ENCODE measurements at places on chromosomes 11 and 22.

DNA sequence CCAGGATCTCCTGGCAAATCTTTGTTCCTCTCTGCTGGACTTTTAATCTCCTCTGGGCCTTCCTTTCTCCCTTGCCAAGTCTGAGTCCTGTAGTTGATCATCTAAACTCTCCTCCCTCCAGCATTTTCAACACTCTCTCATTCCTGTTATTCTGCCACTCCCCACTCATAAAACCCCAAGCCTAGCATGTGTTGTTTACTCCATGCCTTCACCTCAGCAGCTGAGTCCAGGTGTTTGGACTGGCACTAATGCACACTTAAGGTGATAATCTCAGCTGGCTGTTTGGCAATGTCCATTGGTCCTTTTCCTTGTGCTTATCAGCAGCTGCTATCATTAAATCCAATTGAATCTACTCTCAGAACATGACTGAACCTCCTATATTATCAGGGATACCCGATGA lies 876.8 kb upstream of the TENM4 start:
- H3K27ac ChIP-seq: no peak overlapping the region
- H3K4me1 ChIP-seq: no peaks in the 10 kb centered on the region
- H3K27me3 ChIP-seq: no peaks in the 10 kb centered on the region
- H3K4me3 ChIP-seq: no peak overlapping the region

DNA sequence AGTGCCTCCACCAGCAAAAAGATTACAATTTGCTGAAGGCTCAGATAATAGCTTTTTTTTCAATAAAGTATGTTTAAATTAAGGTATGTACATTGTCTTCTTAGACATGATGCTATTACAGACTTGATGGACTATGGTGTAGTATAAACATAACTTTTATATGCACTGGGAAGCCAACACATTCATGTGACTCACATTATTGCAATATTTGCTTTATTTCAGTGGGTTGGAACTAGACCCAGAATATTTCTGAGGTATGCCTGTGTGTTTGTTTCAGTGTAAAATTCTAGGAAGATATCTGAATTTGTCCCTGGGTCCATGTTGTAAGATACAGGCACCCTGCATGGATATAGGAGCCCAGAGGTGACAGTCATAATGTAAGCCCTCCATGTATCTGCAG lies 120.0 kb upstream of the BDNF start:
- no peaks in the 10 kb centered on the region for H3K27me3 ChIP-seq
- no peaks in the 10 kb centered on the region for H3K4me1 ChIP-seq
- no peaks in the 10 kb centered on the region for H3K36me3 ChIP-seq
- DNase-seq: no peak
- H3K4me3 ChIP-seq: no peak overlapping the region

GRCh38 chr11:1862588-1863351 lies 9.9 kb downstream of the LSP1 start:
- peak; percentile 73 for DNase-seq
- peak overlapping the region; percentile 54 for H3K4me3 ChIP-seq
- H3K36me3 ChIP-seq: no peaks in the 10 kb centered on the region
- peak overlapping the region; percentile 71 for H3K27ac ChIP-seq
- no peaks in the 10 kb centered on the region for H3K27me3 ChIP-seq

DNA sequence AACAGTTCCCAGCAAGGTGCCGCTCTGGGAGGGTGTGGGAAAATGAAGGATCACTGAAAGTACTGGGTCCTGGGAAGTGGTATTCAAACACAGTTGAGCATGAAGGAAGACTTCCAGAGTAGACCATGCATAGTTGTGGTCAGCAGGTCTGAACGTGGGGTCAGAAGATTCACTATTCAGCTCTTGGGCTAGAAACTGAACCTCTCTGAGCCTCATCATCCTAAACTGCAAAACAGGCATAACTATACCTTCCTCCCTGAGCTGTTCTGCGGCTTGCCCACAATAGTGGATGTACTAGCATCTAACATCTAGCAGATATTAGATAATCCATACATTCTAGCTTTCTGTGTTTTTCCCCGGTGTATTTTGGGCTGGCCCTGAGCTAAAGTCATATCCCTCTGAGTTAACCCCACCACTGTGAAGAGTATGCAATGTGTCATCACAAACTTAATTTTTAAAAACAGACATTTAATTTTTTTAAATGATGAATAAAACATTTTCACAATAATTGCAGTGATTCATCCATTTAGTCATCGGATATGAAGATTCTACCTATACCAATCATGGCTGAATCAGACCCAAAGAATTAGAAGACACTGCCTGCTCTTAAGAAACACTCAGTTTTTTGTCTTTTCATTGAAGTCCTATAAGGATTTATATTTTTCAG lies 179.1 kb downstream of the BLID start:
- no peak for DNase-seq
- no peak overlapping the region for H3K27ac ChIP-seq
- no peaks in the 10 kb centered on the region for H3K36me3 ChIP-seq

DNA sequence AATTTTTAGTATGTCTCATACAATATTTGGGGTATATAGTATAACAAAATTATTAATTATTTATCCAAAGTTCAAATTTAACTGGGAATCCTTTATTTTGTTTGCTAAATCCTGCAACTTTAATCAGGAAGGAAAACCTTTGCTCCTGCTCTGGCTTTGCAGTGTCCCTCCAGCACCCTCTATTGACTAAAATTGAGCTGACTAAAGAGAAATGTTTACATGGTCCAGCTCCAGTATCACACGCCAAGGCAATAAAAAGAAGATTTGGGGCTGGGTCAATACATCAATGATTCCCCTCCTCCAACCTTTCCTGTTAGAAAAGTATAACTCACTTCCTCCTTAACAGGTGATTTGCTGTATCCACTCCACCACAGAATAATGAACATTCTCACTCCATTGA lies 153.0 kb upstream of the LRRC4C start:
- no peaks in the 10 kb centered on the region for H3K4me1 ChIP-seq
- DNase-seq: no peak
- H3K36me3 ChIP-seq: no peaks in the 10 kb centered on the region
- no peak overlapping the region for H3K27ac ChIP-seq

DNA sequence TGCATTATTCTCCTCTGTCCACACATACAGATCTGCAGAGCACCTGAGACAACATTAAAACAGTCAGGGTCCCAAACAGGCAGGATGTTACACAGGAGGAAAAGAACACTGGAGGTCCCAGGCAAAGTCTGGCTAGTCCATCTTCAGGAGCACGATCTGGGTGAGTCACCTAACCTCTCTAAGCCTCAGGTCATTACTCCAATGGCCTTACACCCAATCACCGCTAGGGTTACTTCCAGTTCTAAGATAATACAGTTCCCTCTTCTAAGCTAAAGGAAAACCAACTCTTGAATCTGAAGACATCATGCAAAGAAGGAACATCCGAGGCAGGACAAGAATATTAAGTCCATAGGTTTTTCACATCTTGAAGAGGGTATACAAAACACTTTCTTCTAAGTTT lies 24.5 kb downstream of the ASCC2 start:
- no peak for DNase-seq
- H3K36me3 ChIP-seq: peaks cover 65% of the 10 kb centered on the region
- peaks cover 34% of the 10 kb centered on the region for H3K4me1 ChIP-seq
- no peaks in the 10 kb centered on the region for H3K27me3 ChIP-seq

- no peak overlapping the region for H3K4me3 ChIP-seq
- H3K27ac ChIP-seq: peak overlapping the region; percentile 86
- no peaks in the 10 kb centered on the region for H3K36me3 ChIP-seq
- peak; percentile 49 for DNase-seq
Observed at GRCh38 chr22:29855611-29856181, 17.6 kb upstream of the ASCC2 start.

DNA sequence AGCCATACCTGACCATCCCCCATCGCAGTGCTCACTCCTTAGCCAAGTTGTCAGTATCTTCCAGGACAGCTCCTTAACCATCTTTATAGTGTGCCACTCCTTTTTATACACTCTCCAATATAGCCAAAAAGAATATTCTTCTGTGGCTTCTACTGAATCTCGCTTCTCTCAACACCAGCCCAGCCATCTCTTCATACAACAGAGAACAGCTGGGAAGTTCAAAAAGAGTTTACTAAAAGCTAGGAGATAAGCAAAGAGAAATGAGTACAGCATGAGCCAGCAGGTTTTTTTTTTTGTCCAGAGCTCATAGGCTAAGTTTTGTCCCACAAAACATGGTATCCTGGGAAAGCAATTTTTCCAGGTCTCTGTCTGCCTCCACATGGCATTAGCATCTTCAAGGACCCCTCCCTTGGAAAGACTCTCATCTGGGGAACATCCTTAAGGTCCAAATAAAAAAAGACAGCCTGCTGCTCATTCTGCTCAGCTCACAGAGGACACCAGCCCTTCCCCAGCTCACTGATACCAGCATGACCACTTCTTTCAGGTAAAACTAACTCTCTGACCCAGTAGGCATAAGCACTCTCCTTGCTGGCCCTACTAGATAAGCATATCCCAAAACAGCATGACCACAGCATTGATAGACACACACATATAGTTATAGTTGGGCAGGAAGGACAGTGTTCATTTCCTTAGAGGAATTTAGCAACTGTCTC lies 48.8 kb upstream of the YWHAH start:
- no peaks in the 10 kb centered on the region for H3K4me1 ChIP-seq
- peaks cover 40% of the 10 kb centered on the region for H3K36me3 ChIP-seq
- no peaks in the 10 kb centered on the region for H3K27me3 ChIP-seq
- H3K4me3 ChIP-seq: no peak overlapping the region
- no peak overlapping the region for H3K27ac ChIP-seq

GRCh38 chr11:74687237-74688023 lies 43.8 kb downstream of the CHRDL2 start:
- no peaks in the 10 kb centered on the region for H3K27me3 ChIP-seq
- H3K4me3 ChIP-seq: no peak overlapping the region
- H3K4me1 ChIP-seq: peaks cover 6% of the 10 kb centered on the region
- no peaks in the 10 kb centered on the region for H3K36me3 ChIP-seq
- no peak for DNase-seq
- no peak overlapping the region for H3K27ac ChIP-seq

DNA sequence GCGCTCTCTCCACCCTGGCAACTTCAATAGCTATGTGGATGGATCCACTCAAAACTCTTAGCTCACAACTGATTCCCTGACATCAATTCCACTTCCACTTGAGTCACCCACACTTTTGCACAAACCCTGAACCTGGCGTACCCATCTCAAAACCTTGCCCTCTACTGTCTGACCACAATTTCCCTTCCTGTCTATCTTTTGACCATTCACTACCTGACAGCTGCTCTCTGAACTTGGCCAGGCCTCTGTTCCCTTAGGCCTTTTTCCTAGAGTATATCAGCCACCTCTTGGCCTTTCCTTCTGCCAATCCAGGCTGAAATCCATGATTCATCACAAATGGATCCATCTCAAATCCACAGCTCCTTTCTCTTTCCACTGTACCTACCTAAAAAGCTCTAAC lies 106.0 kb downstream of the RPL27A start:
- no peaks in the 10 kb centered on the region for H3K36me3 ChIP-seq
- H3K27ac ChIP-seq: no peak overlapping the region
- no peak overlapping the region for H3K4me3 ChIP-seq
- H3K27me3 ChIP-seq: no peaks in the 10 kb centered on the region
- DNase-seq: no peak
- H3K4me1 ChIP-seq: peaks cover 4% of the 10 kb centered on the region

DNA sequence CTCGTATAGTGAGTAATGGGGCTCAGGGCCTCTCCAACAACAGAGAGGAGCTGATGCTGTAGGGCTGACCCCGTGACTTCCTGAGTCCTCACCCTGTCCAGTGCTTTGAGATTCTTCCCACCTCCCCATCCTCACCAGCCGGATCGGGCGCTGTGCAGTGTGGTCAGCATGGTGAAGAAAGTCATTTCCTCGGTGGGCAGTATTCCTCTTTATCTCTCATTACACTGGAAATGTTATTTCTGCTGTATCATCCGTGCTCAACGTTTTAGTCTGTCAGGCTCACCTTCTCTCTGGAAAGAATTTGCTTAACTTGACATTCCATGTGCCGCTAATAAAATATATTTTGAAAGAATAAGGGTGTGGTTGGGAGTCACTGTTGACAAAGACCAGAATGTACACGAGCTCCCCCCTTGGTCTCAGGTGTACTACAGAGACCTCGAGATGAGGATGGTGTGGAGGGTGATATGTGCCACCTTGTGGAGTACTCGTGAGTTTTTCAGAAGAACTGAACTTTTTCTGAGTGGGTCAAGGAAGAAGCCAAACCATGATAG lies 25.7 kb upstream of the SCGB1A1 start:
- DNase-seq: no peak
- H3K27ac ChIP-seq: no peak overlapping the region
- no peaks in the 10 kb centered on the region for H3K27me3 ChIP-seq
- H3K36me3 ChIP-seq: no peaks in the 10 kb centered on the region

DNA sequence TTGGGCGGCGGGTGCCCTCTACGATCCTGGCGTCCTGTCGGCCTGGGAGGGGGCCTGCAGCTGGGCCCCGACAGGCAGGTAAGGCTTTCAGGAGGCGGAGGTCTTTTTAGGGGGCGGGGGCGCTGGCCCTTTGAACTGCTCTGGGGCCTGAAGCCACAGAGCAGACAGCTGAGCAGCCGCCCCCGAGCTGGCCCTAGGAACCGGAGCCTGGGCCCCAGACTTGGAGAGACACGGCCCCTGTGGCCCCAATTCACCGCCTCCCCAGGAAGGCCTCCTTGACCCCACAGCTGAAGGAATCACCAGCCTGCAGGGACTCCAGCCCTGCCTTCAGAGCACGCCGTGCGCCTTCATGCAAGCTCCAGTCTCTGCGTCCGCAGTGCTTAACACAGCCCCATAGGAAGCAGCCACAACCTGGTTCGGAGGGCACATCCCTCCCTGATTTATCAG lies 618 bp upstream of the CERK start:
- H3K27ac ChIP-seq: peak overlapping the region; percentile 96
- peaks cover 61% of the 10 kb centered on the region for H3K4me1 ChIP-seq
- H3K4me3 ChIP-seq: peak overlapping the region; percentile 84

GRCh38 chr11:82701847-82702520 lies 31.7 kb downstream of the FAM181B start:
- H3K27ac ChIP-seq: no peak overlapping the region
- no peaks in the 10 kb centered on the region for H3K27me3 ChIP-seq
- H3K4me1 ChIP-seq: no peaks in the 10 kb centered on the region
- DNase-seq: no peak

DNA sequence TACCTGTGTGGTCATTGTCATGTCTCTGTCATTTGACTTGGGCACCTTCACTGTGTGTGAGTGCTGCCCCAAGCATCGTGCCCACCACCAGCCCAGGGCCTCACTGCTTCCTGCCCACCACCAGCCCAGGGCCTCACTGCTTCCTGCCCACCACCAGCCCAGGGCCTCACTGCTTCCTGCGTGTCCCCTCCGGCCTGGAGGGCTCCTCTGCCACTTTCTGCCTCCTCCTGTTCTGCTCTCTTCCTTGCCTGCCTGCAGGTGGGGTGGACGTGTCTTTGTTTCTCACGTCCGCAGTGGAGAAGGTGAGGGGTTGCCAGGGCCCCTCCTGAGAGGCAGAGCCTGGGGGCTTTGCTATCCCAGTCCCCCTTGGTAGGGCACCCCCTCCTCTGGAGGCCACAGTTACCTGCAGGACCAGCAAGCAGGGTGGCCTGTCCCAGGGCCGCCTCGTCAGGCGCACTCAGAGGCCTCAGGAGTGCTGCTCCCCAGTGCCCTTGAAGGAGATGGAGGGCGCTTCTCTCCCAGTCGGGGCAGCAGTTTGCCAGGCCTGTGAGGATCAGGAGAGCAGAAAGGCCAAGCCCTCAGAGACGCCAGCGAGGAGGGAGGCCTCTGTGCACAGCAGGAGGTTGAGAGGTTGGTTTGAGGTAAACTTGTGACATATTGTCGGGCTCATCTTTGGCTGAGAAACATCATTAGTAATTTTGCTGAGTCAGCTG lies 290.7 kb downstream of the TBC1D22A start:
- no peaks in the 10 kb centered on the region for H3K36me3 ChIP-seq
- no peaks in the 10 kb centered on the region for H3K27me3 ChIP-seq
- no peak overlapping the region for H3K27ac ChIP-seq
- H3K4me3 ChIP-seq: no peak overlapping the region

- H3K27me3 ChIP-seq: no peaks in the 10 kb centered on the region
- DNase-seq: no peak
- H3K36me3 ChIP-seq: no peaks in the 10 kb centered on the region
- H3K27ac ChIP-seq: peak overlapping the region; percentile 63
Observed at GRCh38 chr11:48004456-48004855, 24.1 kb downstream of the PTPRJ start.
